ELF-1 (cell line): ENCODE measurements at places on chromosomes 13 and 19.

DNA sequence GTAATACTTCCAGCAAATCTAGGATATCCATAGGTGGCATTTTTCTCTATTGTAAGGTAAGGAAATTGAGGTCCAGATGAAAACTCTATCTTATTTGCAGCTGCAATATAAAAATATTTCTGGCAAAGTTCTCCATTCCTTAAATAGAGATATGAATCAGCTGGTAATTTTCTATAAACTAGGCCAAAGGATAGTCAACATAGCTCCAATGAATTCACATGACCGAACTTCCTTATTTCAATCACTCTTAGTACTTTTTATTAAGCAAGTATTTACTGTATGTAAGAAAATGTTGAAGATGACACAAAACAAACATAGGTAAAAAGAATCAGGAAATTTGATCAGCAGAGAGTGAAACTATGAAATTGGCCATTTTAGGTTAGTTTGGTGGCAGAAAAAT lies 13.0 kb upstream of the LCP1 start:
- no peak for DNase-seq

- DNase-seq, result peak; percentile 64
Observed at GRCh38 chr19:5338656-5339197, 1.9 kb downstream of the PTPRS start.

- no peak for DNase-seq
Observed at GRCh38 chr13:95341441-95341840, 40.2 kb upstream of the ABCC4 start.

DNA sequence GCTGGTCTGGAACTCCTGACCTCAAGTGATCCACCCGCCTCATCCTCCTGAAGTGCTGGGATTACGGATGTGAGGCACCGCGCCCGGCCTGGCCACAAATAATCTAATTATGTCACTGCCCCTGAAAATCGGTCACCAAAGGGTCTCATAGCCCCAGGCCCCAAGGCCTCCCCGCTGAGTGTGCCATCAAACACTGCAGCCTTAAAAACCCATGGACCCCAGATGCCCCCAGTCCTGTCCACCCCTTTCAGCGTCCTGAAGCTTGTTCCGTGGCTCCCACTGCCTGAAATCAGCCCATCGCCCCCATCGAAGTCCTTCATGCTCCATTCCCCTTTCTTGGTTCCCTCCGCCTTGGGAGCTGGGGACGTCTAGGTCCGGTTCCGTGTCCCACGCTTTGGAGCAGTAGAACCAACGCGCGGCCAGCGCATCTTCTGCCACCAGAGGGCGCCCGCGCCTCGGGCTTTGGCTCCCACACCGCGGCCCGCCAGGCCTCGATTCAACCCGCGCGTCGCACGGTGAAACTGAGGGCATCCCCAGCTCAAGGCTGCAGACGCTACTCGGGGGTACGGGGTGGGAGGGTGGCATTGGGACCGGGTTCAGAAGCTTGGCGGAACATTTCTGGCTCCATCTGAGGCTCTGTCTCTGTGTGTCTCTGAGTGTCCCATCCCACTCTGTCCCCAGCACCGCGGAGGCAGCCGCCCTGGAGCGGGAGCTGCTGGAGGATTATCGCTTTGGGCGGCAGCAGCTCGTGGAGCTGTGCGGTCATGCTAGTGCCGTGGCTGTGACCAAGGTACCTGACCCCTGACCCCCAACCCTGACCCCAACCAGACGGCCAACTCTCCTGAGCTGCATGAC lies 3.5 kb downstream of the YJEFN3 start:
- DNase-seq, result peak; percentile 88

GRCh38 chr13:24892829-24893228 lies 128.9 kb downstream of the RNF17 start:
- DNase-seq, result no peak

DNA sequence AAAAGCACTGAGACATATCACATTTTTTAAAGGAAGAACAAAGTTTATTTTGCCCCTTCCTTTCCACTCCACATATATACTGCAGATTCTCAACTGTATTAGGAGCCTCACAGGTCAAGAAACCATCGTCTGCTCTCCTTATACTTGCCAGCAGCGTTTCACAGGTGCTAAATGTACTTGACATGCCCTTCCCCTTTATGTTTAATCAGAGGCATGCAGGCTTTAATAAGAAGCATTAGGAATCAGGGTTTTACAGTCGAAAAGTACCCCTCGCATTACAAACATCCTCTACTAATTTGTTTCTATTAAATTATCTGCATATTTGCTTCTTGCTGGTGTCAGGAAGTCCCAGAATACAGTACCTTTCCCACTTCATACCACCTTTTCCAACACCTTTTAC lies 3.7 kb upstream of the RAP2A start:
- DNase-seq, result no peak

GRCh38 chr13:109344552-109345157 lies 441.7 kb downstream of the IRS2 start:
- DNase-seq, result peak; percentile 9

- DNase-seq, result no peak
Observed at GRCh38 chr19:15995536-15995935, 46.7 kb downstream of the OR10H4 start.
